Stimulated activated CD4-positive, alpha-beta T cell treated with anti-CD3 and anti-CD28 coated beads, Interleukin-4, amount 100 ng/mL, for 1 hour (primary cell): ENCODE measurements at places on chromosomes 1 and 21.

- peak; percentile 34 for DNase-seq
Observed at GRCh38 chr1:153678519-153679336, at the start of gene NPR1. NPR1 (plus strand) TSS chr1:153678688; CDS start chr1:153679109, 421 bp downstream.

- DNase-seq: no peak
Observed at GRCh38 chr1:109290998-109291397, 8.1 kb upstream of the PSRC1 start.

DNA sequence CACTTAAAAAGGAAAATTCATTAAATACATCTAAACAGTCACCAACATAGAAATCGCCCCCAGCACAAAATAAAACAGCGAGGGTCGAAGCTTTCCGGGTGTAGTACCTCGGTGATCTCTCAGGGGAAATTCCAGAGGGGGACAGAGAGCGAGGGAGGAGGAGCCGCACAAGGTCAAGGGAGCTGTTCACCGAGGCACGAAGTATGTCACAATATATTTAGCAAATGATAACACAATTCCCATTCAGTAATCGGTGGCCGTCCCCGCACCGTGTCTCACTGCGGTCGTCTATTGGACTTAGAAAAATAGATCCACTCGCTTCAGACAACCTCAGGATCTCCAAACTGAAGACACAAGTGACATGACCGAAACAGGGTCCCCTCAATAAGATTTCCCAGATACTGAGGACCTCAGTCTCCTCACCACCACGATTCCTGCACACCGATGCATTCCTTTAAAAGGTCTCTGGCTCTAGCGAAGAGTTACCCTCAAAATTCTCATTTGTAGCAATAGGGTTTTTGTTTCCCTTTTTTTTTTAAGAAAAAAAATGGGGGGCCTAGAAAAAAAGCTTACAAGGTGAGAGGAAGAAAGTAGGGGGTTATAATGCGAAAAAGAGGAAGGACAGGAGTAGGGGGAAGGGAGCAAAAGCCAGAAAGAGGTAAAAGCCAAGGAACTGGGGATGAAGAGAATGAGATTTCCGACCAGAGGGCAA lies 1.1 kb downstream of the LPGAT1 start:
- no peak for DNase-seq

GRCh38 chr1:173248247-173248940 lies 41.3 kb upstream of the TNFSF4 start:
- no peak for DNase-seq

DNA sequence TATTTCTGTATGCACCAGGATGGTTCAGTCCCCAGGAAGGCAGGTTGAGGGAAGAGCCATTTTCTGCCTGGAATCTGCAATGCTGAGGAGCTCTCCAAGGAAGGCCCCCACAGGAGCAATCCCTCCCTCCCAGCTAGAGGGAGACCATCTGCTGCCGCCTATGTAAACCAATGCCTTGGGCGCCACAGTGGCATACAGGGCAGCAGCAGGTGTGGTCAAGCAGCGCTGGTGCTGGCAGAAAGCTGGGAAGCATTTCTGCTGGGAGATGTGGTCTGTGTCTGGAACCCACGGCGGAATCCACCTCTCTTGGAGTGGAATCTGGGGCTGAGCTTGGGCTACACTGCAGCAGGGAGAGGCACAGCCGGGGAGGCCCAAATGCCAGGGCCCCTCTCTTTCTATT lies 283.3 kb downstream of the RRAGC start:
- no peak for DNase-seq

DNA sequence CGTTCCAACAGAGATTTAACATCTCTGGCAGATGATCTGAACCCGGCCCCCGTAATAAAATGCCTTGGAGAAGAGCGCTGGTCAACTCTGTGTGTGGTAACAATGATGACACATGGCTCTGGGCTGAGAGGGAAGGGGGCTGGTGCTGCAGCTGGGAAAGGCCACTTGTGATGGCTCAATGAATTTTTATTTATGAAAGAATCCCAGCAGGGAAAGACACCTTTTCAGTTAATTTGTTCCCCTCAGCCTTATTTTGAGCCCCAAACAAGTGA lies 59.4 kb downstream of the SYT6 start:
- no peak for DNase-seq

DNA sequence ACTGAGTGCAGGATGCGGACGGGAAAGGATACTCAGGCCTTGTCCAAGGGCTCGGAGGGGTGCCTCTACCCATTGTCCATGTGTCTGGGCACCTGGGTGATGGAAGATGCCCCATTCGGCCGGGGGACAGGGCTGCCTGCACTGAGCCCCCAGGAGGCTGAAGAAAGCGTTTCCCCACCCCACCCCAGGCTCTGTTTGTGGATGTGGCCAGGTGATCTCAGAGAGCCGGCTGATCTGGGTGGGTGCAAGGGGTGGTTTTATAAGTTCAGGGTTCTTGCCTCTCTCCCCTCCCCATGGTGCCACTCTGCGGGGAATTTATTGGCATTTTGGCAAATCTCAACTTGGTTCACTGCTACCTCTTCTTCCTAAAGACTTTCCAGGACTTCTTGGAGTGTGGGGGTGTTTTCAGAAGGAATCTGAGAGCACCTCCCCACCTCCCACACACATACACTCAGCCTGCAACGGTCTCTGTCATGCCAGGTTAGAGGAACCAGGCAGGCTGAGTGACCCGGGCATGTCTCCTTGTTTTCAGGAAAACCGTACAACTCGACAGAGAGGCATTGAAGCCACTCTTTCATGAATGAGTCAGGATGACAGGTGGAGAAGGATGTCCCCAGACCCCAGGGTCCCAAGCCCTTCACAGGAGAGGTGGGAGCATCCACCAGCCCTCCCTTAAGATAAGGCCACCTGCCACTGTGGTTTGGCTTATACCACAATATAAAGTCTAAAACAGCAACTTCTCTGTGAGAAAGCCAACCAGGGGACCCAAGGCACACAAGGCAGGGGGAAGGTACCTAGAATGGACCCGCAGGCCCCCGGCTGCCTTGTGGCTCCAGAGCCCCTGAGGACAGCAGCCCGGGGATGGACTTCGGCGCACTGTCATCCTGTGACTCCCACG lies 174.9 kb downstream of the ETS2 start:
- DNase-seq: no peak

GRCh38 chr1:61797045-61797755 lies 54.9 kb downstream of the PATJ start:
- no peak for DNase-seq

- DNase-seq: no peak
Observed at GRCh38 chr1:14253676-14254075, 344.8 kb upstream of the KAZN start.

- DNase-seq: no peak
Observed at GRCh38 chr1:107552781-107553180, 411.9 kb downstream of the NTNG1 start.

DNA sequence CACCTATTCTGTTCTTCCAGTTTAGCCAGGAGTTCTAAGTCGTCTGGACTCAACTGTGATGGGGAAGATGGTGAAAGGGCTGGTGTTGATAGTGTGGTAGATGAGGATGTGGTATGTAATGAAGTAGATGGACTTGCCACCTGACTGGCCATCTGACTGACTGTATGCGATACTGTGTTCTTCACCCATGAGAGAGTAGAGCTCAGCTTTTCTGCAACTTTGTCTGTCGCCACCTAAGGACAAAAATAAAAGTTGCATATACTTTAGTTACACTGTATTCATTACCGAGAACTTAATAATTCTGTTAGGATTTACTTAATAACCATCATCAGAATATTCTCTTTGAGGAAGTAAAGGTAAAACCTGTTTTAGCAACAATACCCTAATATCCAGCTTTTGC lies 48.5 kb downstream of the EVI5 start:
- DNase-seq: no peak

DNA sequence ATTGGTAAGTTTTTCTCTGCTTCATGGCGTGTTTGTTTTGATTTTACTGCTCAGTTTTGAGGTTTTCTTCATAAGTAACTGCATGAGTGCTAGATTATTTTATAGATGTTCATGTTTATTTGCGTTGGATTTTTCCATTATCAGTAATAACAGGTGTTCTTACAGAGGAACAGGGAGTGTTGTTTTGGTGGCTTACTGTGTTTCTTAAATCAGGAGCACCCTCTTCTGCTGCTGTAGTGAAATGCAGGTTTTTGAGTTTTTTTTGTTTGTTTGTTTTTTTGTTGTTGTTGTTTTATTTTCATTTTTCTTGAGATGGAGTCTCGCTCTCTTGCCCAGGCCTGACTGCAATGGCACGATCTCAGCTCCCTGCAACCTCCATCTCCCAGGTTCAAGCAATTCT lies 32.6 kb downstream of the CTBS start:
- no peak for DNase-seq

GRCh38 chr1:167121375-167122120 lies 27.7 kb downstream of the STYXL2 start:
- DNase-seq: peak; percentile 33

DNA sequence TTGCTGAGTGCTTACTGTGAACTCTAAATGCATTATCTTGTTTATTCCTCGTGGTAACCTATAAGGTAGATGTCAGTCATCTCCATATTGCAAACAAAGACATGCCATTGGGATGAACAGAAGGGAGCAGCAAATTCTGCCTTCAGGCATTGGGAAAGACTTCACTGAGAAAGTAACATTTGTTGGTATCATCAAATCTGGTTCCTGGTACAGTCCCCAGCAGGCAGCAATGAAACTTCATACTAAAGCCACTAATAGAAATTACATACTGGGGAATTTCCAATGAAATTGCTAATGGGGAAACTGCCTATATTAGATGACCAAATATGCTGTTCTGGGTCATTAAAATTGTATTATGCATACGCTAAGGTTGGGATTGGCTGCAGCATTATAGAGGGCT lies 47.3 kb upstream of the ST6GALNAC5 start:
- no peak for DNase-seq

DNA sequence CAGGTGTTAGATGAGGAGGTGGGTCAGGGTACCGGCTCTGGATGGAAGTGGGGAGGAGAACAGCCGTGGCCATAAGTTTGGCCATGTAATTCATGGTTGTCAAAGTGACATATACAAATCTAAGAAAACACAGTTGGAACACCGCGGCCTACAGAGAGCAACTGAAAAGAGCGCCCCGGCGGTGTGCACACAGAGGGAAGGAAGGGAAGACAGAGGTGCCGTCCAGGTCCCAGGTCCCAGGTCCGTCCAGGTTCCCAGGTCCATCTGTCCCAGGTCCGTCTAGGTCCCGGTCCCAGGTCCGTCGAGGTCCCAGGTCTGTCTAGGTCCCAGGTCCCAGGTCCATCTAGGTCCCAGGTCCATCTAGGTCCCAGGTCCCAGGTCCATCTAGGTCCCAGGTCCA lies 4.5 kb upstream of the MRPL20 start:
- DNase-seq: no peak

- DNase-seq: no peak
Observed at GRCh38 chr1:23433122-23433521, 8.6 kb upstream of the TCEA3 start.
